ENCODE measurements at places on chromosomes 13 and 19. TPM values are rescaled to one million over a fixed set of nuclear protein-coding genes. Genes with fewer than 3 reads are reported as not detected.

- DNase-seq, result peak; percentile 54
These were observed 42.0 kb downstream of the KLF2 start for GRCh38 chr19:16366433-16367260.

DNA sequence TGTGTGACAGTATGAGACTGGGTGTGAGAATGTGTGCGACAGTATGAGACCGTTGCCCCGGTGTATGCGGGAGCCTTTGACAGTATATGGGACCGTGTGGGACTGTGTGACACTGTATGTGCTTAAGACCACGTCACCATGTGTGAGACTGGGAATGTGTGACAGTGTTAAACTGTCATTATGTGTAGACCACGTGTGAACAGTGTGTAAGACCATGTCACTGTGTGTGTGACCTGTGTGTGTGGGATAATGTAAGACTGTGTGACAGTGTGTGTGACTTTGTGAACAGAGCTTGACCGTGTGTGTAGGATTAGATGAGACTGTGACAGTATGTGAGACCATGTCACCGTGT, 549 bp downstream of the ZNF583 start:
- DNase-seq, result no peak

Gene GDF15
- total RNA-seq, result 13.8 TPM

Gene KIR3DL1
- total RNA-seq, result not detected

DNA sequence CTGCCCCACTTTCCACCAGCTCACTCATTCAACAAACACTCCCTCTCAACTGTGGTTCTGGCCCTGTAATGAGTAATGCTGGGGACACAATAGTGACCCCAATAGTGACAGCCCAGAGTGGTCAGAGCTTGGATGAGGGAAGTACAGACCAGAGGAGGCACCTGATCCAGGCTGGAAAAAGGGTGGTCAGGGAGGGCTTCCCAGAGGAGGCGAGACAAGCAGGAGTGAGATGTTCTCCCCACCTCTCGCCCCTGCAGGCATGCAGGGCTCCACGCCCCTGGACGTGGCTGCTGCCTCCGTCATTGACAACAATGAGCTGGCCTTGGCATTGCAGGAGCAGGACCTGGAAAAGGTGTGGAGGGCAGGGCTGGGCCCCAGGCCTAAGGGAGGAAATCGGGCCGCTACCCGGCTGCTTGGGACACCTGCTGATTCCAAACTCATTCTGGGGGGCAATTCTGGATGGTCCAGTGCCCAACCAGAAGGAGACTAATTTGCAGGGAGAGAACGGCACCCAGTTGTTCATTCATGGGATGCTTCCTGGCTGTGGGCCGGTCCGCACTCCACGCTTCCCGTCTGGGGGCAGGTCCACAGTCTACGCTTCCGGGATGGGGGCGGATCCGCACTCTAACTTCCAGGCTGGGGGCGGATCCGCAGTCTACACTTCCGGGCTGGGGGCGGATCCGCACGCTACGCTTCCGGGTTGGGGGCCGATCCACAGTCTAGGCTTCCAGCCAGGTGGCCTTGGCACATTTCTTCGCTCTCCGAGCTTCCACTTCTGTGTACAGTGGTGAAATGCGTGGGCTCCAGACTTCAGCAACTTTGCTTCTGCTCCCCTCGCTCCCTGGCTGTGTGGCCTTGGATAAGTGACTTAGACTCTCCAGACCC, 63.4 kb downstream of the RYR1 start:
- DNase-seq, result no peak

- no peak for DNase-seq
These were observed 11.6 kb upstream of the DNMT1 start for GRCh38 chr19:10206226-10206885.

DNA sequence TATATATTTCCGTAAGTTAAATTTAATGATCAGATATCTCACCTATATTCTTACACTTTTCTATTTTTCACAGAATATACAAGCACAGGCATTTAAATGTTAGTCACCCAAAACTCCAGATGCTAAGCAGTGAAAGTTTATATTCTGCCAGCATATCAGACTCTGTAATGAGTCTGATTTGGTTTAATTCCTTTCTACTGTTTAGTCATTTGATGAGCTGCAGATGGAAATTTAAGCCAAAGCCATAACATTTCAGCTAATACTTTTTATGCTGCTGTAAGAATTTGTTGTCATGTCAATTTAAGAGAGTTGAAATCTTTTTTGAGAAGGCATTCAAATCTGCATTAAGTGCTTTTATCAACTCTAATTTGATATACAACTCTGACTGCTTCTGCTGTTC, 8.0 kb downstream of the FRY start:
- DNase-seq, result no peak

DNA sequence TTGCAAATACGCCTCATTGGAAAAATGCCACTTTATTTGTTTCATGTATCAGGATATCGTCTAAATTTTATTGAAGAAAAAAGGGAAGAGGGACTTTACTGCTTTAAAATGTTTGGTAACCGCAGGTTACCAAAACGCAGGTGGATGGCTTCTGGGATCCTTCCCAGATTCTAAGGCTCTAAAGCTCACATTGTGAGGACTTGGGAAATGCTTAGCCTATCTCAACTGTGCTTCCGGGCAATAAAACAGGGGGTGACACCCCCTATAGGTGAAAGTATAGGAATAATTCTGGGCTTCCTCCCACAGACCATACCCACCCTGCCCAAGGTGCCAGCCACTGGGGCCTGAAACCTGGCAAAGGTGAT, 73.2 kb upstream of the IPO5 start:
- DNase-seq, result no peak

Gene SHISA2
- 0.32 TPM for total RNA-seq

GRCh38 chr19:5563935-5564612, 3.7 kb downstream of the TINCR start:
- DNase-seq, result no peak

DNA sequence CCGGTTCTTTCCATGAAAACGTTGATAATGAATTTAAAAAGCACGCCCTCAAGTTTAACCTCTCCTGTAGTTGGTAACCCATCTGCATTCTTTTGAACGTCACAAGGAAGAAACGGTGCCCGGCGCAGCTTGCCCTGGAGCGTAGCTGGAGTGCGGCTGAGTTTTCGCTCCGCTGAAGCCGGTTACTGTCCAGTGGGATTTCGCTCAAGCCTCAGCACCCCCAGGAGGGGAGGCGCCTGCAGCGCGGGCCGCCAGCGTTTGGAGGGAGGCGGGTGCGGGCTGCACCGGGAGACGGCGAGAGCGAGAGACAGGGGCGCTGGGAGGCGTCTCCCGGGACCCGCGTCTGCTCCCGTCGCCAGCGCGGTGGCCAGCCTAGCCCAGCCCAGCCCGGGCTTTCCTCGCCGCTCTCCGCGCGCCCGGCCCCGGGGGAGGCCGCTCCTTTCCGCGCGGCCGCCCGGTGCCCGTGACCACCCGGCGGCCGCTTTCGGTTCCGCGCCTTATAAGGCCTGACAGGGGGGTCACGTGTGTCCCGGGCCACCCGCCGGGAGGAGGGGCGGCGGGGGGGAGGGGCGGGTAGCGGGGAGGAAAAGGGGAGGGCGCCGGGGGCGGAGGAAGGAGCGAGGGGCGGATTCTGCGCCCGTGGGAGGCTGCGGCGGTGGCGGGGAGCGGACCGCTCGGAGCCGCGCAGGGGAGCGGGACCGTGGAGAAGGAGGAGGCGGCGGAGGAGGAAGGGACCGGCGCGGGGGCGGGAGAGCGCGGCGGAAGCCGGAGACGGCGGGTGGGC, 8.3 kb upstream of the DGKH start:
- peak; percentile 94 for DNase-seq

- peak; percentile 66 for DNase-seq
These were observed 100.4 kb downstream of the STK24 start for GRCh38 chr13:98476538-98476966.

- peak; percentile 53 for DNase-seq
These were observed 5.3 kb downstream of the ZNF57 start for GRCh38 chr19:2905918-2906519.

Gene CYSLTR2
- total RNA-seq, result 1.4 TPM

GRCh38 chr19:8254286-8255001, 45.3 kb downstream of the CERS4 start:
- DNase-seq, result no peak

- DNase-seq, result no peak
These were observed 7.7 kb downstream of the A1BG start for GRCh38 chr19:58345558-58345957.

Gene SPRED3
- 0.46 TPM for total RNA-seq

GRCh38 chr19:19407633-19407930, 2.1 kb downstream of the GATAD2A start:
- no peak for DNase-seq

DNA sequence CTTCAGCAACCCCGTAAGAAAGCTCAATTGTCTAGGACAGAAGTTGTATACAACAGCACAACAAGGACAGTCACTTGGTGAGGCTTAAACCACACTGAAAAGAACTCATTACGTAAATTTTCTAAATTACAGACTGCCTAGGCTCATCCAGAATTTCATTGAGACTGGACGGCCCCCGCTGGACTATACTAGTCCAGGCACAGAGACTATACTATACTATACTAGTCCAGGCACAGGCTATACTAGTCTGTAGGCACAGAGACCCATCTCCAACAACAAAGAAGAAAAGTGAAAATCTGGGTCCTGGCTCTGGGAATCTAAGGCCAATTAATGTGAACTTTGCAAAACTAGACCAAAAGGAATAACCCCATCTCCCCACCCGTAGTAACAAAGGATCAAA, 700 bp downstream of the ZNF816 start:
- DNase-seq, result no peak

- no peak for DNase-seq
These were observed 1686.7 kb upstream of the MIR17HG start for GRCh38 chr13:89660752-89661151.

- DNase-seq, result no peak
These were observed 10.9 kb downstream of the RFX1 start for GRCh38 chr19:13995017-13995728.

Gene LACC1
- total RNA-seq, result 17.3 TPM

Gene CEACAM7
- total RNA-seq, result 2,117 TPM

Gene LRRC4B
- total RNA-seq, result 0.52 TPM

GRCh38 chr13:73335210-73335609, 276.4 kb downstream of the KLF5 start:
- no peak for DNase-seq

Gene TTYH1
- total RNA-seq, result 8.7 TPM

Gene SPINT2
- total RNA-seq, result 802 TPM

GRCh38 chr19:38729653-38730469, 14.4 kb downstream of the CAPN12 start:
- peak; percentile 78 for DNase-seq

- DNase-seq, result no peak
These were observed 663.2 kb upstream of the SGCG start for GRCh38 chr13:22517544-22517943.

Gene CPB2
- not detected for total RNA-seq

Gene UNC13A
- total RNA-seq, result 0.53 TPM

DNA sequence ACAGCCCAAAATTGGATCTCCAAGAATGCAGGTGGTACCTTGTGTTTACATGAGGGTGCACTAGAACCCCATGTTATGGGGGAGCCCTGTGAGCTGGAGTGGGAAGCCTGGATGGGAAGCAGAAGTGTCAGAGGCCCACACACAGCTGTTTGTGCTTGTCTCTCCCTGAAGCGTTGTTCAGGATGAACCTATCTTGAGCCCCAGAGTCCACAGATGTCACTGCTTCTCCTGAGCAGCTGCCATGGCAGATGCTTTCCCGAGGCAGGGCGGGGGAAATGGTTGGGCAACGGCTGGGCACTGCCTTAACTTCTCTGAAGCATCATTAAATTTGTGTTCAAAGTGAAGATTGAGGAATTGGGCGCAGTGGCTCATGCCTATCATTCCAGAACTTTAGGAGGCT, 17.1 kb upstream of the CHST8 start:
- no peak for DNase-seq

- DNase-seq, result no peak
These were observed 1492.8 kb downstream of the UQCRFS1 start for GRCh38 chr19:27720155-27720554.

Gene MEDAG
- total RNA-seq, result 8.9 TPM

DNA sequence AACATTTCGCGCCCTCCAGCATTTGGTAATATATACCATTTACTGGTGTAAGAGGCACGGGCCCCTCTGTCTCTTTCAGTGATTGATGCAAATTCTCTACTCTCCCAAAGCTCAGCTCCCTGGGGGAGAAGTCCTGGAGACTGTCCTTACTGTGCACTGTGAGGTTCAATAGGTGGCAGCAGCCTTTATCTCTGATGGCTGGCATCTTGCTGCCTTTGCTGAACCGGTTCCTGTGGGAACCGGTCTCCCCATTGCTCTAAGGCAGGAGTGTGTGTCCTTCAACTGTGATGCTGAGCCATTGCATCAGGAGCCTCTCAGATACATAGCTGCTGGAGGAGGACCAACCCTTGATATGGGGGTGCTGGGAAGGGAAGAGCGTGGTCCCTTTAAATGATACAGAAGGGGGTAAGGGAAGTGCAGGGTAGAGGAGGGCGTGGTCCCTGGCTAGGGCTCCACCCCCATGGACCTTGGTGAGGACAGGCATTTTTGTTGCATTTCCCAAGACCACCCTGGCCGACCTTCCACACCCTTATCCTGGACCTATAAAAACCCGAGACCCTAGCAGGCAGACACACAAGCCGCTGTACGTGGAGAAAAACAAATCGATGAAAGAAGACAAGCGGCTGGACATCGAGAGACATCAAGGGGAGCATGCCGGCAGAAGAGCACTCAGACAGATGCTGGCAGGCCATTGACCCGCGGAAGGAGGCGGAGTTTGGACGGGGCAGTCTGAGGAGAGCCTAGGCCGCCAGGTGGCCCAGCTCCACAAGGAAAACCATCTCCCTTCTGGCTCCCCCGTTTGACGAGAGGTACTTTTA, 41.1 kb upstream of the GTF3A start:
- no peak for DNase-seq

DNA sequence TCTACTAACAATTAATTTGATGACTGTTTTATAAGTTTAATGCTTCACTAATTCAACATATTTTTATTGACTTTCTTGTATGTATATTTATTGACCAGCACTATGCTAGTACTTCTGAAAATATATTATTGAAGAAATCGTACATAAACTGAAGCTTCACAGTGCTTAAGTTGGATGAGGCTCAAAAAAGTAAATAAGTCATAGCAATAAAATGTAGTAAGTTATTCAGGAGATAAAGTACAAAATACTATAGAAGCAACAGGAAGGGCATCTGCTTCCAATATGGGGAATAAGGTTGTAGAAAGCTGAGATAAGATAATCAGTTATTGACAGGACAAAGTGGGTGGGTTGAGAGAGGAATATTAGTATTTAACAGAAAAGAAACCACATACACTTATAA, 944.9 kb upstream of the MIR17HG start:
- DNase-seq, result no peak

Gene TEAD2
- 21.8 TPM for total RNA-seq
